NCI-H510A treated with DMSO at 0.1 percent for 48 hours (cell line): ENCODE measurements at places on chromosomes 2 and 18.

- peak; percentile 17 for DNase-seq
Measured at GRCh38 chr2:212863185-212863588, 288.2 kb downstream of the IKZF2 start.

- DNase-seq, result no peak
Measured at GRCh38 chr2:43467891-43468290, 127.9 kb downstream of the THADA start.

DNA sequence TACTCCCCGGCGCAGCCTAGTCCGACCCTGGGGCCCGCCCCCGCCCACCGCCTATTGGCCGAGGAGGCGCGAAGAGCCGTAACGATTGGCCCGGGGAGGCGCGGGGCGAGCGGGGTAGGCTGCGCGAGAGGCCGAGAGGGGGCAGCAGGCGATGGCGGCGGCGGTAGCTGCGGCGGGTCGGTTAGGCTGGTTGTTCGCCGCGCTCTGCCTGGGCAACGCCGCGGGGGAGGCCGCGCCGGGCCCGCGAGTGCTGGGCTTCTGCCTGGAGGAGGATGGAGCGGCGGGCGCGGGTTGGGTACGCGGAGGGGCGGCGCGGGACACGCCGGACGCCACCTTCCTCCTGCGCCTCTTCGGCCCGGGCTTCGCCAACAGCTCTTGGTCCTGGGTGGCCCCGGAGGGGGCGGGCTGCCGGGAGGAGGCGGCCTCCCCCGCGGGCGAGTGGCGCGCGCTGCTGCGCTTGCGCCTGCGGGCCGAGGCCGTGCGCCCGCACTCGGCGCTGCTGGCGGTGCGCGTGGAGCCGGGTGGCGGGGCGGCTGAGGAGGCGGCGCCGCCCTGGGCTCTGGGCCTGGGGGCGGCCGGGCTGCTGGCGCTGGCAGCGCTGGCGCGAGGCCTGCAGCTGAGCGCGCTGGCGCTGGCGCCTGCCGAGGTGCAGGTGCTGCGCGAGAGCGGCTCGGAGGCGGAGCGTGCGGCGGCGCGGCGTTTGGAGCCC is at the start of gene CNNM3:
Gene CNNM3, plus strand, starts transcription at position 142 of the 709 bp plus-strand sequence. Its CDS starts 10 bp downstream, at position 152.
- DNase-seq, result peak; percentile 90

DNA sequence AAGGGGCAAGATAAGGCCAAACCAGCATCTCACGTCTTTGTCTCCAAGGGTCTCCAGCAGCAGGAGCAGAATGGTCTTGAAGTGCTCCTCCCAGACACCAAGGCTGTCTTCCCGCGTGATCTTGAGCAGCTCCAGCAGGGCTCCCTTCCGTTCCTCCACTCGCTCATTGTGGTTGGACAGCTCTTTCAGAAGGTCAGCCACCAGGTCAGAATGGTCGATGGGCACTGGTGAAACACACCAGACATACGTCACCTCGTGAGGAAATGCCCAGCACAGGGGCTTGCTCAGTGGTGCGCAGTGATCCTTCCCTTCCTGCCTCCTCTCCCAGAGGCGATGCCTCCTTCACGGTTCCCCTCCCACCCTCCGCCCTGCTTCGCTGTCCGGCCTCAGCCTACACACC is 80.1 kb upstream of the TFCP2L1 start:
- no peak for DNase-seq

- no peak for DNase-seq
Measured at GRCh38 chr2:22904126-22904684, 480.8 kb upstream of the KLHL29 start.

GRCh38 chr18:56044239-56044638 is 456.2 kb upstream of the TCF4 start:
- DNase-seq, result no peak

GRCh38 chr2:132583666-132584360 is 86.2 kb downstream of the LYPD1 start:
- DNase-seq, result no peak

DNA sequence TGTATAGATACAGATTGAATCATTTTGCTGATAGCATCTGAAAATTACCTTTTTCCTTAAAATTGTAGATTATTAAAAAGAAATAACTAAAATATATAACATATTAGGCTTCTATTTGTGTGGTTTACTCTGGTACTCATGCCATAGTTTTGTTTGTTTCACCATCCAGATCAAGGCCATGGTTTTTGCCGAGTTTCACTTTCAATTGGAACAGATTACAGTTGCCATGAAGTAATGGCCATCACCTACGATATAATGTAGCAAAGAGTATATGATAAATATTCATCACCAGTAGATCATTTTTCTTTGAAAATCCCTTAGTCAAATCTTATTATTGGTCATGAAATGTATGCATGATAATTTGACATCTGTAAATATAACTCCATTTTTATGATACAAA is 11.9 kb upstream of the DNAH7 start:
- DNase-seq, result no peak

DNA sequence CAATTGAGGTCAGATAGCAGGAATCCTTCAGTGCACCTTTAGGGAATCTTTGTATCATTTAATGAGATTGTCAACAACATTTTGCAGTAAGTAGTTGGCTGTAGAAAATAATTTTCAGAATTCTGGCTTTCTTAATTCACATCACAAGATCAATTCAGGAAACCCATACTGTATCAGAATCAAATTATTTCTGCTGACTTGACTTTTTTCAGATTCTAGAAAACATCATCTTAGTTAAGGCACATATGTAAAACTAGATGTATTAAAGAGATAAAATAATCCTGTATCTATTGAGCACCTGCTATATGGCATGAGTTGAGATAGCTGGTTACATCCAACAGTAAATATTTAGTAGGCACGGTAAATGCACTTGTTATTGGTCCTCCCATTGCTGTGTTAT is 791.4 kb downstream of the TDRD15 start:
- DNase-seq, result no peak

DNA sequence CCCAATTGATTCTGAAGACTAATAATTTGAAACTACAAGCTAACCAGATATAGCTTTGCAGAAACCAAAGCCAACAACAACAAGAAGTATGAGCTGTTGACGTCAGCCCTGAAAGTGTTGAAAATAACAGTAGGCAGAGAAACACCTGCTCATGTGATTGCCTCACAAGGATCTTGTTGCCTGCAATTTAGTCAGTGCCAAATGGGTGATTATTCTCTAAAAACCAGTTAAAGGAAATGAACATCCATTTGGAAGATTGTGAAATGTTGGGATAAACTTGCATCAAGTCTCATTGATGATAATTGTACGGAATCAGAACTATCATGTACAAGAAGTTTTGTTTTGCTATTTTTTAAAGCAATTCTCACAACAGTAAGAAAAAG is 2.8 kb downstream of the CYTIP start:
- peak; percentile 0 for DNase-seq

GRCh38 chr2:156400706-156401678 is 35.2 kb upstream of the GPD2 start:
- DNase-seq, result peak; percentile 44

DNA sequence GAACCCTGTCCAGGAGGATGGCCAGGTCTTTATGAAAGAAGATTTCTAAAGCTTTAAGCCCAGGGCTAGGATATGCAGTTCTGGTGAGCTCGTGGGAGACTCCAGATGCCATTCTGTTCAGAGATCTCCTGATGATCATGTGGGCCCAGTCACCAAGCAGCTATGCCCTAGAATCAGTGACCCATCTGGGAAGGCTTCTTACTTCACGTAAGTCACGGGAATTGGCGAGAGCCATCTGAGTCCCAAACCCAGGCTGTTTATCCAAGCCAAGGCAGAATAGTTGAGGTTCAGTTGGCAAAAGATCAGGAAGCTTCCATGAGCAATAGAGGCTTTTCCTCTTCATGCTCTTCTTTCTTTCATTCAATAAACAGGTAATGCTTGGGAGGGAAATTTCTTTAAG is 23.9 kb downstream of the ANTXR1 start:
- no peak for DNase-seq

DNA sequence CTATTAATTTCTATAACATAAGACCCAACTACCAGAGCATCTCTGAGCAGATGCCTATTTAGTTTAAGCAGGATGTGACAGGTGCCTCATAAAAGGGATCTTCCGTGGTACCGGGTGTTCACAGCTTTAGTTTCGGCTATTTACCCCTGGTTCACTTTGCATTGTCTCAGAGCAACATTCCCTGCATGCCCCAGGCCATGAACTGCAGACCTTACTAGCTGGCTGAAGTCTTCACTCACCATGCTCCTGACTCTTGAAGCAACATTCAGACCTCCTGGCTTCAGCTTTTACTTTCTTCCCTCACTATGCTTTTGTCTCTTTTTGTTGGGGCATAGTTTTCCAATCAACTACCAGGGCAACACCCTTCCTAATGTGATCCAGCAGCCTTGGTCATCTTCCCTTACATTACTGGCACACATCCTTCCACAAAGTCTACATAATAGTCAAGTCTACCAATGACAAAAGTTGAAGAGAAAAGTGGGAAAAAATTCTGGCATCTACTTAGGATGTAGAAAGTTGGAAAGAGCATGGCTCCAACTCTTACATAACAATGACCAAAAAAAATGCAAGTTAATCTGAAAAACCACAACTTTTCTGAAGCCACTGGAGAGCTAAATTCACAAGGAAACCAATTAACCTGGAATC is 99.2 kb downstream of the SESTD1 start:
- DNase-seq, result no peak

DNA sequence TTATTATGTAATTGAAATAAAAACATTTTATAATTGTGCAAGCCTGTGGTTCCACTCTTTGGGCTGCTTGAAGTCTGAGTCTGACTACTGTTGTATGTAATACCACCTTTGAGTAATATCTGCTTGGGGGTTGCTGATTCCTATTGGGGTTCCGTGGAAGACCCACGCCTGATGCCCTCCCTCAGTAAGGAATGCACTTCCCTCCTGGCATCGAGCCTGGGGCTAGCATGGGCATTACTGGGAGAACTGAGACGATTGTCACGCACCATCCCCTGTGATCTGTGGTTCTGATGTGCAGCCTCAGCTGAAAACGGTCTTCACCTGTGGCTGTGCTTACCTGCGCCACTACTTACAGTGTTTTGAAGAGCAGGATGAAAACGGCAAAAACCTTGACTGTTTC is 32.7 kb upstream of the RBM44 start:
- DNase-seq, result no peak

- no peak for DNase-seq
Measured at GRCh38 chr2:28545590-28546200, 49.8 kb downstream of the PLB1 start.

DNA sequence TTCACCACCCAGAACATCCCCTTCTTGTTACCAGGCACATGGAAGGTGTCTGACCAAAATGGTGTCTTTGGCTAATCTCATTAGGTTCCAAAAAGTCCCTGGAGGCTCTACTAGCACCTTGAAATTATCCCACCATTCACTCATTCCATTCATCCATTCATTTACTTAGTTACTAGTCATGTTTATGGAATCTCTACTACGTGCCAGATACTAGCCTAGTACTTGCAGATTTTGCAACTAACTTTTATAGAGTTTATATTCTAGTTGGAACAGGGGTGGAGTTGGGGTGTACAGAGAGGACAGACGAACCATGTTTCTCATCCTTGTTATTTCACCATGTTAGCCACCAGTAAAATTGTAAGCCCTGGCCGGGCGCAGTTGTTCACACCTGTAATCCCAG is 4.0 kb upstream of the NOP58 start:
- no peak for DNase-seq

GRCh38 chr2:126534478-126534877 is 121.5 kb upstream of the GYPC start:
- DNase-seq, result no peak

- no peak for DNase-seq
Measured at GRCh38 chr2:107436281-107436680, 390.4 kb upstream of the RGPD4 start.

- no peak for DNase-seq
Measured at GRCh38 chr2:16375351-16375750, 290.3 kb downstream of the CYRIA start.

GRCh38 chr2:119232666-119232993 is 9.0 kb downstream of the STEAP3 start:
- no peak for DNase-seq

GRCh38 chr2:29295845-29296244 is 180.6 kb downstream of the CLIP4 start:
- peak; percentile 9 for DNase-seq

DNA sequence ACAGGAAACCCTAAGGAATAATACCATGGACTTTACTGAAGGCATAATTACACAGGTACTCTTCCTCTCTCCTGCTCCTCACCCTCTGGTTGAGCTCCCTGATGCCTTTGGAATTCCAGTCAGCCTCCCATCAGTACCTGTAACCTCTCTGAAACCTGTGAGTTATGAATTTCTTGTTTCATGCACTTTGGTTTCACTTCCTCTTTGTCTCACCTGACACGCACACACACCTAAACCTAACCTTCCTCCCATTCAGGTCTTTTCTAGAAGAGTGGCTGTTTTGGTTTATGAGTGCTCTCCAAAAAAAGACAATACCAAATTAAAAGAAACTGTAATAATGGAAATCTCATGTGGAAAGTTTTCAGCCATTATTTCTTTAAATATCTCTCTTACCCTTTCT is 451.3 kb upstream of the VWC2L start:
- no peak for DNase-seq

DNA sequence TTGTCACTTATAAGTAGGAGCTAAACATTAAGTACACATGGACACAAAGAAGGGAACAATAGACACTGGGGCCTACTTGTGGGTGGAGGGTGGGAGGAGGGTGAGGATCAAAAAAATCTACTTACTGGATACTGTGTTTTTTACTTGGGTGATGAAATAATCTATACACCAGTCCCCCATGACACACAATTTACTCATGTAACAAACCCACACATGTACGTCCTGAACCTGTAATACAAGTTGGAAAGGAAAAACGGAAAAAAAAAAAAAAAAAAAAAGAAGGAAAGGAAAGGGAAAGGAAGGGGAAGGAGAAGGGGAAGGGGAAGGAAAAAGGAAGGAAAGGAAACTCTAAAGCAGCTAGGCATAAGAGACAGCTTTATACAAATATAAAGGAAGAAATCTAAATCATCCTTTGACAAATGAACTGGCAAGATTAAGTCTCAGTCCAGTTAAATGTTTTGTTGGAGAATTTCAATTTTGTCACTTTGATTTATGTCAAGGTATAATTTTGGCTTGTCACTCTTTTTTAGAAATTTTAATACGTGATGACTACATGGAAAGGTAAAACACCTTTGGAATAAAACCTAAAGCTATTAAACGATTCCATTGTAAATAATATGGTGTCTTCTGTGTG is 169.4 kb upstream of the OTX1 start:
- no peak for DNase-seq

DNA sequence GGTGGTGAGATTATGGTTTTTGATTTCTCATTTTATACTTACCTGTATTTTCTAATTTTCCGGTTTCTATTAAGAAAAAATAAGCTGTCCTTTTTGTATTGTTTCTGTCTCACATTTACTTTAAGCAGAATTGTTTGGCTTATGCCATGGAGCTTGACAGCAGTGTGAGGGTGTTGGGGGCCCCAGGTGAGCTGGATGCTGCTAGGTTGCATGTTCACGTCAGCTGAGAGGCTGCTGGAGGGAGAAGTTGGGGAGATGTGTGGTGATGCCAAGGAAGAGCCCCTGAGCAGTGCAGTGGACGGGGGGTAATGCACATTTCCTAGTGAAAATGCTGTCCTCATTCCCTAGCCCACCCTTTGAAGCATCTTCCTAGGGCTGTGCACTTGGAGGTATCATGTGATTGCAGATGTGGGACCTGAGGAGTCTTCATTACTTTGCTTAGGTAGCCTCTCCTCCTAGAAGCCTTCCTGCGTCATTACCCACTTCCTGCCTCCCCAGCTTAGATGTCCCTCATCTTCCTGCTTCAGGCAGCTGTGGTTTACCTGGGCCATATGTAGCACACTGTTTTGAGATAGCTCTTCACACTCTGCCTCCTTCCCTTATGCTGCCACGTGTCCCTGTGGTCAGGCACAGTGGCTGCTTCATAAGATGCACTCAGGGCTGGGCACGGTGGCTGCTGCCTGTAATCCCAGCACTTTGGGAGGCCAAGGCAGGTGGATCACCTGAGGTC is 16.2 kb downstream of the ATG16L1 start:
- DNase-seq, result no peak
